ENCODE measurements at places on chromosomes 2 and 18. TPM values are rescaled to one million over a fixed set of nuclear protein-coding genes. Genes with fewer than 3 reads are reported as not detected.

The CHRND gene
- total RNA-seq = not detected

The CFC1 gene
- not detected for total RNA-seq

The TFPI gene
- not detected for total RNA-seq

The SKOR2 gene
- not detected for total RNA-seq

The ELOA2 gene
- not detected for total RNA-seq

The CTAGE1 gene
- not detected for total RNA-seq

The PTH2R gene
- 0.13 TPM for total RNA-seq

The CPLX4 gene
- not detected for total RNA-seq

The CRYGD gene
- total RNA-seq = not detected

The ARHGAP15 gene
- total RNA-seq = 154 TPM

The TRPM8 gene
- total RNA-seq = not detected

The RBM45 gene
- 16.9 TPM for total RNA-seq

The CYBRD1 gene
- total RNA-seq = 1.2 TPM

The PAX8 gene
- total RNA-seq = 0.21 TPM

The DSC1 gene
- total RNA-seq = 0.16 TPM

The LYPD6 gene
- not detected for total RNA-seq

The MATN3 gene
- total RNA-seq = not detected

The KCNIP3 gene
- total RNA-seq = not detected
